CD4-positive, alpha-beta T cell treated with Interleukin-2 at 100 ng/mL for 4 hours (primary cell): ENCODE measurements at places on chromosomes 1 and 21.

DNA sequence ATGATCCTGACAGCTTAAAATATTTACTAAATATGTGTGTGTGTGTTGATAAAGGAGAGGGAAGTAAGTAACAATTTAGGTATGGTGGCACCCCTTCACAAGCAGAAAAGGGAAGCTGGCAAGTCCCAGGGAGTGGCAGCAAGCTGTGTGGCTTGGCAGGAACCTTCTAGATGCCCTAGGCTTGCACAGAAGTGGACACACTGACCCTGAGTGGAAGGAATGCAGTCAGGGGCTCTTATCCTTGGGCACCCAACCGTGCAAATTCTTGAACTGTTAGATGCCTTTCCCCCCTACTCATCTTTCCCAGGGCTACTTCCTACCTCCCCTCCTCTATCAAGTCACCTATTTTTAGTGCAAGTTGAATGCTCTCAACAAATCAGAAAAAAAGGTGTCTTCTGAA is 18.9 kb downstream of the ACP6 start:
- no peak for DNase-seq

GRCh38 chr1:226666692-226667091 is 72.4 kb downstream of the ITPKB start:
- no peak for DNase-seq

GRCh38 chr1:5883129-5884048 is 108.8 kb downstream of the NPHP4 start:
- no peak for DNase-seq

DNA sequence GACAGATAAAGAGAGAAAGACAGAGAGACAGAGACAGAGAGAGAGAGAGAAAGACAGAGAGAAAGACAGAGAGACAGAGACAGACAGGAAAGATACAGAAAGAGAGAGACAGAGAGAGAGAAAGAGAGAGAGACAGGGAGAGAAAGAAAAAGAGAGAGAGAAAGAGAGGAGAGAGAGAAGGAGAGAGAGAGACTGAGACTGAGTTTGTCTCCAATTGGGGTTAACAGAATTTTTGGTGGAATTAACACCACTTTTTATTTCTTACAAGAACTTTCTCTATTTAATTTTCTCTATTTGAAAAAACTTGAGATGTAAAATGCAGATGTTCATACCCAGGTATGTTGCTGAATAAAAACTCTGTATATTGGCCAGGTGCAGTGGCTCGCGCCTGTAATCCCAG is 56.6 kb downstream of the FMN2 start:
- DNase-seq = no peak

DNA sequence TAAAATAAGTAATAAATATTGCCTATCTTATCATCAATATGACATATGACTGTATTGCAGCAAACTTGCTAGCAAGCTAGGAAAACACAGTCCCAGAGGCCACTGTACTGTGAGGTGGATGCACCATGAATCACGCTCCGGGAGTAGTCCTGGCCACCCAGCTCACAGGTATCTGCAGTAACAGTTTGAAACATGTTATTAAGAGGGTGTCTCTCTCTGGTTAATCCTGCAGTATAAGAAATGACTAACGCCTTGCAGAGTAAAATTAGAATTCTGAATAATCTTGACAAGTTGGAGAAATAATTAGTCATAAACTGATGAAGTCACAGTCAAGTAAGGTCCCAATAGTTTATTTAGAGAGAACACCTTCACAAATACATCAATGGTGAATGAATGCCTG is 34.0 kb upstream of the DPT start:
- no peak for DNase-seq

GRCh38 chr21:33302796-33303195 is 22.0 kb upstream of the IFNAR1 start:
- DNase-seq = no peak

DNA sequence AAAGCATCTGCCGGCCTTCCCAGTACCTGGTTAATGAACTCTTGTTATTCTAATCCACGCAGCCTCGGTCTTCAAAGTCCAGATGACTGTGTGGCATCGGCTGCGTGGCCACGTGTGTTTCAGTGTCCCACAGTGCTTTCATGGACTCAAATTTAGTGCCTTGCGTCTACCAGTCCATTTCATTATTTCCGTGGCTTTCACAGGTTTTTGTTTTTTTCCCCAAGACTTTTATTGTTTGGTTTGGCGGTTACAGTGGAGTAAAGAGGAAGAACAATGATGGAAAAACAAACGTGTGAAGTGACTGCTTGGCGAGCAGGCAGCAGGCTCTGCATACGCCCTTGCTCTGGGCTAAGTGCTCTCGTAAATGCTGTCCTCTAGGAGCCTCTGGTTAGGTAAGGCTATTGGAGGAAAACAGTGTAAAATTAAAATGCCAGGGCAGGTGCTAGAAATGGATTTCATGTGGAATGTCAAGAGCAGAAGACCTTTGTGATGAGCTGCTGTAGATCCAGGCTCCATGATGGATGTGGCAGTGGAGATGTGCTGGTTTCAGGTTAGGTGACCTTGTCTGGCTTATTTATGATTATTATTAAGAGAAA is 536.3 kb downstream of the KIF26B start:
- no peak for DNase-seq

- peak; percentile 12 for DNase-seq
Measured at GRCh38 chr1:231973830-231974229, 347.2 kb downstream of the DISC1 start.

GRCh38 chr21:35622612-35623011 is 437.7 kb downstream of the SETD4 start:
- no peak for DNase-seq

DNA sequence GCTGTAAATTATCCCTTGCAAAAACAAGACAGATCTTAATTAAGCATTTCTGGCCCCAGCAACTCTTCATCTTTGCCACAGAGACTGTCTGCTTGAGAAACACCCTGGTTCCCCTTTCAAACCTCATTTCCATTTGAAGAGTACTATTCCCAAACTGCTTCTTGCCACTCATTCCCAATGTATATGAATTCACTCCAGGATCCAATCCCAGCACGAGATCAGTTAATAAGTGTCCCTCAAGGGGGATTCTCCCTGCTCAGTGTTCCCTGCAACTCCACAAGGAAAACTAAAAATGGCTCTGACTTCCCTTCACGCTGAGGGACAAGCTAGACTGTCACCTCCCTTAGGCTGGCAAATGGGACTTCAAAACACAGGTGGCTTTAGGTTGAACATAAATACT is 173.2 kb downstream of the SIPA1L2 start:
- no peak for DNase-seq

DNA sequence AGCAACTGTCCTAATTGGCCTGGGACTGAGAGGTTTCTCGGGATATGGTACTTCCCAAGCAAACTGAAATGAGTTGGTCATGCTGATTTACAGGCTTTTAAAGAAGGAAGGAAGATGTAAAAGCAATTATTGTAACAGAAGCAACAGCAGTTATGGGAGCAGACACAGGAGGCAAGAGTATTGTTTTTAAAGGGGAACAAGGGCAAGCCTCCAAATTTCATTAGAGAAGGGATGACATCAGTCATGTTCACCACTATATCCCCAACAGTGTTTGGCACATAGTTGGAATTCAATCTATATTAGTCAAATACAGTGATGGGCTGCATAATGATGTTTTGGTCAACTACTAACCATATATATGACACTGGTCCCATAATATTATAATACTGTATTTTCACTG is 46.0 kb upstream of the JUN start:
- DNase-seq = no peak

DNA sequence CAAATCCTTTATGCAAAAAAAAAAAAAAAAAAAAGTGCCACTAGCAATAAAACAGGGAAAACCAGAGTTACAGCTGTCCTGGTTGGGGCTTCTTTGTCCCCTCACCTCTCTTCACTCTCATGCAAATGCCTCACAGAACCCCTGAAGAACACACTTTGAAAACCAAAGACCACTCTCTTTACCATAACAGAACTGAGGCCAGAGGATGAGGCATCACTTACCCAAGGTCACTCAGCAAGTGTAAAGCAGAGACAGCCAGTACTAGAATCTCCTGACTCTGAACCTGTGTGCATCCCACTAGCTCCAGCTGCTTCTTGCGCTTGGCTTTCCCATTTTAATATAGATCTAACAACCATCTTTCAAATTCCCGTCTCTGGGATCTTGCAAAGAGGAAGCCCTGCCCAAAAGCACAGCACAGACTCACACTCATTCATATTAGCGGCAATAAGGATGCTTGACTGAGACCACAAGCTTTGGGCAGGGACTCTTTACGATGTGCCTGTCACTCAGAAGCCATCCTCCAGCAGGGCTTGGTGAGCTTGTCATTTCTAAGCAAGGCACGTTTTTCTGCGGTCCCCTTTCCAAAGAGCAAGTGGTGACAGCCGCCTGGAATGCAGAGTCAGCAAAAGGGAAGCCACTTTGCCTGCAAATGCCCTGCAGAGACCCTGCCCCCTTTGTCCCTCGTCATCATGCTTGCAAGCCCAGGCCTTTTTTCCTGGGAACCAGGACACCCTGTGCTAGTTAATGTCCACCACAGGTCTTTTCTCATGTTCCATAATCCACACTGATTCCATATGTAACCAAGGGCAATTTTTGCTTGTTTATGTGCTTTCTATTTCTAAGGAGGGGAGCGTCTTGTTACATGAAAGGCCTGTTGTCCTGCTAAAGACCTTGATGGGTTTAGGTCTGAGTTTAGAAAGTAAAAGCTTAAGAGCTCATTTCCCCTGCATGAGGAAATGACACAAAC is 76.5 kb upstream of the NFIA start:
- DNase-seq = no peak

DNA sequence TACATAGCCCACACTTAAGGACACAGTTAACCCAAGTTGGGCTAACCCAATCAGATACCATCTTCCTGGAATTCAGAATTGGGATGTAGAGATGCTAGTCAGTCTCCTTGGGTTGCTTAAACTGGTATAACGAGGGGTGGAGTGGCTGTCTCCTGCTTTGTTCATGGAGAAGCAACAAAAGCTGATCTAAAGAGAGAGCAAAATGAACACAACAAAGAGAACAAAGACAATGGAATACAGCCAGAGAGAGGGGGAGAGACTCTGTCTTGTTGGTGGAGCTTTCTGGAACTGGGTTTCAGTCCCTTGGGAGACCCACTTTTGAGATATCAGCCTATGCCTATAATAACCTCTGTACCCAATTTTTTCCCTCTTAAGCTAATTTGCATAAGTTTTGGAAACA is 138.1 kb downstream of the ATG4C start:
- no peak for DNase-seq

- DNase-seq = no peak
Measured at GRCh38 chr1:237975376-237975775, 84.7 kb upstream of the ZP4 start.
